ENCODE measurements at places on chromosomes 6 and 20.
A peak's percentile ranks its signal among the peaks of the same experiment; 100 is the strongest.

GRCh38 chr6:14023855-14024254 is 93.7 kb upstream of the CD83 start:
- DNase-seq: no peak

GRCh38 chr6:118843685-118844390 is 50.1 kb upstream of the ASF1A start:
- no peak for DNase-seq

DNA sequence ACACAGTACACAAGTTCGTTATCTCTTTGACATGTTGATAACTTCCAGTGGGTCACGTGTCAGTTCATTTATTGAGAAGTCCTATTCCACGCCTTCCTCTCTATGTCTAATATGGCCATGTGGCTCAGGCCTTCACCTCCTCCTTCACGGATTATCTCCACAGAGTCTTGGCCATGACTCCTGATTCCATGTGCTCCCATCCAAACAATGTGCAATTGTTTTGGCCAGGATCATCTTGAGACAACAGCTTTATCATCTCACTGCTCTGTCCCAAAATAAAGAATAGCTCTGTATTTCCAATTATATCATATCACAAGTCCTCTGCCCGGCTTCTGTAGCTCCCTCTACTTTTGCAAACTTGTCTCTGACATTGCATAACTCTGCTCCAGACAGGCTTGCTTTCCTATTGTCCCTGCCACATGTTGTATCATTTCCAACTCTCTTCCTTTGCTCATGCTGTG is 11.1 kb upstream of the TXNDC5 start:
- no peak for DNase-seq

DNA sequence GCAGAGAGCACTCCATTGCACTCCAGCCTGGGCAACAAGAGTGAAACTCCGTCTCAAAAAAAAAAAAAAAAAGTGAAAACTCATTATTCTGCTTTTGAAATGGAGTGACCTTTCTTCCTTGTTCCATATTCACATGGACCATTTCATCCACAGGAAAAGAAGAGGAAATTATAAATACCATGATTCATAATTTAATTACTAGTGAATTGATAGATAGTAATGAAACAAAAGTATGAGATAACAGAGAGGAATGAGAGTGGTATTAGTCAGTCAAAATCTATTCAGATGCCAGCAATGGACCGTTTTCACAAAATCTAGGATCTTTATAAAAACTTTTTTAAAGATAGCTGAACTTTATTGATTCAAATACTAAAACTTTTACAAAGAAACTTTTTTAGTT is 443.1 kb upstream of the FLRT3 start:
- DNase-seq: no peak

DNA sequence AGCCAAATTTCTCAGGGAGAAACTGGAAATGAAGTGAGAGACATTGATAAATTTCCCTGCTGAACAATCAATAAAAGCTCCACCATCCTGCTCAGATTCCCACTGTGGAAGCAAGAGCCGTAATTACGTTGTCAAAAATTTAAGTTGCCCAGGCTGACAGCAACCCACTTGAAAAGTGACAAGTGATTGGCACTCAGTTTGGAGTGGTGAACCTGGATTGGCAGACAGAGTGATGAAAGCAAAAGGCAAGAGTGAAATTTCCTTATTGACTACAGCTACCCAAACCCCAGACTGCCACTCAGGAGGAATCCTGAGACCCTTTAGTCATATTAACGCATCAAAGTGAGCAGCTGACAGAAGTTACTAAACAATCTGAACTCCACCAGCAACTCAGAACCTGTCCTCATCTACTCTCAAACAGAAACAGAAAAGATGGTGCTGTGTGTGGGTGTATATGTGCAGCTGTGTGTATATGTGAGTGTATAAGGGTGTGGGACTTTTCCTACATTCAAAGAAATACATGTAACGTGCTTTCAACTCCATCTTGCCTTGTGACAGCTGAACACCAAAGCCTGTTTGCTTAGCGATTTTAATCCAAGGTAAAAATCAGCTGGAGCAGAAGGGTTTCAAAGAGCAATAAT is 157.4 kb downstream of the PKHD1 start:
- DNase-seq: no peak

DNA sequence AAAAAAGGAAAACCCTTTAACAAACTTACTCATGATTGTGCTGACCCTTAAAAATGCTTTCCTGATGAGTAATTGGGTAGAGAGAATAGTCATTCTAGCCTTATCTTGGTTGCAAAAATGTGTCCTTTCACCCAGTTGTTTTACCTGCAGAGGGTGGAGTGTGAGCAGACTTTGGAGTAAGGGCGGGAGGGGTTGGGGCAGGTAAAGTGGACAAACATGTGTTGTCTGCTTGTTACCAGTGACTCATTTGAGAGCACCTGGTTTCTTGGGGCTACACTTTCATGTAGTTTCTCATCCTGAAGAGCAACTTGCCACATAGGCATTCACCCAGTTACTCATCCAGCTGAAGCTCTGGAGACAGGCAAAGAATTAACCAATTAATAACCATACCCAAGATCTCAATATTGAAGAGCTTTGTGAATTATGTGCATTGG is 121.1 kb downstream of the TNFRSF21 start:
- no peak for DNase-seq

- no peak for DNase-seq
Observed at GRCh38 chr6:111258010-111258409, 170.7 kb downstream of the SLC16A10 start.

DNA sequence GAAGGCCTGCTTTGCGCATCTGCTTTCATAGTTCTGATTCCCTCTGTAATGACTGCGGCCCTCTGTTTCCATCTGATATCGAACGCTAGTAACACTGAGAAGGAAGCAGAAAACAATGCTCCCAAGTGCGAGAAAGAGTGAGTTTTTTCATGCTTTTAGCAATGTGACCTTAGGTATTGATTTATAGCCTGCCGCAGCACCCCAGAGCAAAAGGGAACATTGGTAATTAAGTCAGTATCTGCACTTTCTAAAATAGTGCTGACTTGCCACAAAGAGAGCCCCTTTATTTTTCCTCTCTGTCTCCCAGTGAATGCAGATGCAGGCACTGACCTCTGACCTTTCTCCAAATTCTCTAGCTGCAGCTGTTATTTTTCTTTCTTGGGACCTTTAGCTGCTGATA is 129.8 kb downstream of the HDGFL1 start:
- no peak for DNase-seq

GRCh38 chr6:339480-339879 is 47.2 kb downstream of the DUSP22 start:
- DNase-seq: no peak

DNA sequence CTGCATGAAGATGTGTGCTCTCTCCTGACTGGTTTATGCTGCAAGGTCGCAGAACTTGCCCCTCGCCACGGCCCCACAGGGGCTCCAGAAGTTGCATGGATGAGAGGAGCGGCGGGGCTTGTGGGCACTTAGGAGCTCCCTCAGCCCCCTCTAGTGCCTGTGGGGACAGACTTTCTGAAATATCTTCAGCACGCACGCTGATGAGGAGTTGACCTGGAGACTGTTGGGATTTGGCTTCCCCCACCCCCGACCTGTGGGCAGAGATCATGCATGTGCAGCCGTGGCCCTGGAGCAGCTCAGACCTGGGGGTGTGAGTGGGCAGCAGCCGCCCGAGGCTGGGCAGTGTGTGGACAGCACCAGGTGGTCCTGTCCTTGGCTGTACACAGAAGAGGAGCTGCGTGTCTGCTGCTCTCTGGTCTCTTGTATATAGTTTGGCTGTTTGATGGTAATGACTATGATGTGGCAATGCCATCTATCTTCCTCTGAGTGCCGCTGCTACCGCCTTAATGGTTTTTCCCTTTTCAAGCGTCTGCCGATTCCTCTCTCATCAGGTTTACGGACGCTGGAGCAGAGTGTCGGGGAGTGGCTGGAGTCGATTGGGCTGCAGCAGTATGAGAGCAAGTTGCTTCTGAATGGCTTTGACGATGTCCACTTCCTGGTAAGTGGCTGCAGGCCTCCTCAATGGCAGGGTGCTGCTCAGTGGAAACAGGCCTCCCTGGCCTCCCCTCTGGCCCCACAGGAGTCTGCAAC is 81.4 kb downstream of the TCP11 start:
- DNase-seq: no peak

GRCh38 chr6:21281366-21281765 is 312.2 kb upstream of the SOX4 start:
- DNase-seq: no peak

DNA sequence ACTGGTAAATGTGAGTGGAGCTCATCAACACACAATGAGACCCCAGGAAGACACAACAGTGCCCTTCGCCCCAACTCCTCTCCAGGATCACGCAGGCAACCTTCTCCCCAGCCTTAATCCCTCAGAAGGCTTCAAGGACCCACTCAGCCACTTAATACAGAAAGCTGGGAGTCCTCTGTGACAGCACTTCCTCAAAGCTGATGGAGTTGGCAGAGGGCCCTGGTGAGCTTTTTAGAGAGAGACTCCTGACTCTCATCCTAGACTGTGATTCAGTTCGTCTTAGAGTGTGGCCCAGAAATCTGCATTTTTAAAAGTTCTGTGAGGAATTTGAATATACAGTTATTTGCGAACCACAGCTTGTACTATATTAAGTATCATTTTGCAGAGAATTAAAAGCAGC is 187.7 kb downstream of the UST start:
- no peak for DNase-seq

DNA sequence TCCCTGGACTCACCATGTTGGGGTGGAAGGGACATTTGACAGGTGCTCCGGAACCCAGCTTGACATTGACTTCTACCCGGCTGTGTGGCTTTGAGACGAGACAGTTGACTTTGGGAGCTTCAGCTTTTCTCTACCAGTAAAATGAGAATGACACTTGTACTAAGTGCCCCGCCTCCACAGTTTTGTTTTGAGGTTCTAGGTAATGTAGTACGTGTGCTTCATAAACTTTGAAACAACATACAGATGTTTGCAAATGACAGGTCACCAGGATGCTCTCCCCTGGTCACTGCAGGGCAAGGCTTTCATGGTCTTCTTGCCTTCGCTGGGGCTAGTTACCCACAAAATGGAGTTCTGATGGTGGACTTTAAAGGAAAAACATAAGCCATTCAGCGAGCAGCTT is 31.3 kb downstream of the CLIC5 start:
- no peak for DNase-seq

GRCh38 chr6:75759207-75759606 is 10.2 kb downstream of the MYO6 start:
- no peak for DNase-seq

DNA sequence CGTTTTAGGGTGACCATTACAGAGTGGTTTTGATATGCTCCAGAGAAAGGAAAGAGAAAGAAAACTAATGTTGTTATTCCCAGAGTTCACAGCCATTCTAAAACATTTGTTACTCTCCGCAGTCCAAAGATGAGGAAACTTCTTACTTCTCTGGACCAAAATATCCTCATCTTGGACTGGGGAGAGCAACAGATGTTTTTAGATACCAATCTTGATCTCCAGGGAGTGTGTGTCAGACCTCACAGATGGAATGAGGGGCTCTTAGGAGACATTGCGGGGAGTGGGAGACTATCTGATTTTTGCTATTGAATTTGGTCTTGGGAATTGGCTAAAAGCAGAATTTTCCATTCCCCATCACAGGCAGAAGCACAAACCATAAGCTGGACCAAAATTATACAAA is 110.8 kb downstream of the TNFAIP3 start:
- DNase-seq: no peak

GRCh38 chr6:71138376-71138775 is 150.2 kb upstream of the OGFRL1 start:
- no peak for DNase-seq

- peak; percentile 11 for DNase-seq
Observed at GRCh38 chr6:160583794-160584193, 80.3 kb downstream of the LPA start.

GRCh38 chr6:101396548-101397173 is 3.2 kb downstream of the GRIK2 start:
- peak; percentile 71 for DNase-seq

GRCh38 chr6:81838031-81838430 is 85.5 kb upstream of the TENT5A start:
- DNase-seq: no peak

DNA sequence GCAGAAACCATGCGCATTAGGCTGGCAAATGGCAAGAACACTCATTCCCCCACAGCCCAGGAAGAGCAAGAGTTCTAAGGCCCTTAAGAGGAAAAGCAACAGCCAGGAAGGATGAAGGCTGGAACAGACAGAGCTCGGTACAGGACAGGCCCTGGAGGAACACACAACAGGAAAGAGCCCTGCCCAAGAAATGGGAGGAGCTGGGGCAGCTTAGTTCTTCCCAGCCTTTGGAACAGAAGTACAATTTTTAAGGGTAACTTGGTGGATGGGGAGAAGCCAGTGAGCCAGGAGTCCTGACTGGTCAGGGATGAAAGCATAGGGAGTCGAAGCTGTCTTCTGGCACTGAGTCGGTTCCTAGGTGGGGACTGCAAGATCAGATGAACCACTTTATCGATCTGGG is 32.4 kb downstream of the OR2B2 start:
- DNase-seq: no peak

- DNase-seq: peak; percentile 39
Observed at GRCh38 chr6:152356662-152357061, 280.5 kb downstream of the SYNE1 start.

DNA sequence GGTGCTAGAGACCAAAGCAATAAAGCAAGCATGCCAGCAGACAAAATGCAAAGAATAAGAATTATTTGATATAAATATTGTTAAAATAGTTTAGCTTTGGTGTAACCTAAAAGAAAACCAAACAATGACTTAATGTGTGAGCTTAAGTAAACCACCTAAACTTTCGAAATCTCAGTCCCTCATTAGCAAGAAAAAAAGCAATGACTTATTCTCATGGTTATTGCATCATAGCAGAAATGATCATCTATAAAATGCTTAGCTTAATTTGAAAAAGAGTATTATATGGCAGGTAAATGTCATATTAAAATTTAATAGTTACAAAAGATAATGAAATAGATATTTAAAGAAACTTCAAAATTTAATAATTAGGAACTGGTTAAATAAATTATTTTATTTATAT is 1395.7 kb upstream of the EYS start:
- no peak for DNase-seq

GRCh38 chr6:33744001-33744848 is 2.5 kb downstream of the IP6K3 start:
- no peak for DNase-seq

DNA sequence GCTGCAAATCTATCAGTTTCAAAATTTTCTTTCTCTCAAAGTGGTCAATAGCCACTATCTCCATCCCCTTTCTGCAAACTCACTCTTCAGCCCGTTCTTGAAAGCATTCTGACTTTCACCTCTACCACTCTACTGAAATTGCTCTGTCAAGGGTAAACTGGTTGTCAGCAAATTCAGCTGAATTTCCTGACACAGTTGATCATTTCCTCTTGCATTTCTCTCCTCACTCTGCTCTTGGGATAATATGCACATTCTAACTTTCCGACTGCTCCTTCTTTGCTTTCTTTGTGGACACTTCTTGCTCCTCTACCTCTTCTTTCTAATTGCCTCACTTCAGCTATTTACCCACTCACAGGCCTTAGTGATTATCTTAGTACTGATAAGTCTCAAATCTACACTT is 73.7 kb upstream of the TINAG start:
- DNase-seq: no peak

- no peak for DNase-seq
Observed at GRCh38 chr20:19867940-19868371, 109.9 kb downstream of the RIN2 start.

DNA sequence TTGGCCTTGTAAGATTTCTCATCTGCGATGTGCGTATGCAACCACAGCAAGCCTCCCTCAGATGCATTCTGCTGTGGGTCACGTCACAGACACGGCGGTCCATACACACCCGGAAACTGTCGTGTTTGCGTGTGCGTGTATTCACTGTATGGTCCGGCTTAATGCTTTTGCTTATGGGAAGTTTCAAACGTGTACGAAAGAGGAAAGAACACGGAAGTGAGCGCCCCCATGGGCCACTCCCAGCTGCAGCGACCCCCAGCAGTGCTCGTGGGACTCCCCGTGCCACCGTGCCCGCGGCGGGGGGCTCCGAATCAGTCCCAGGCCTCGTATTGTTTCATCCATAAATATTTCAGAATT is 10.2 kb downstream of the DLL1 start:
- no peak for DNase-seq
